ENCODE measurements at places on chromosomes 2 and 18.
A peak's percentile ranks its signal among the peaks of the same experiment; 100 is the strongest.

DNA sequence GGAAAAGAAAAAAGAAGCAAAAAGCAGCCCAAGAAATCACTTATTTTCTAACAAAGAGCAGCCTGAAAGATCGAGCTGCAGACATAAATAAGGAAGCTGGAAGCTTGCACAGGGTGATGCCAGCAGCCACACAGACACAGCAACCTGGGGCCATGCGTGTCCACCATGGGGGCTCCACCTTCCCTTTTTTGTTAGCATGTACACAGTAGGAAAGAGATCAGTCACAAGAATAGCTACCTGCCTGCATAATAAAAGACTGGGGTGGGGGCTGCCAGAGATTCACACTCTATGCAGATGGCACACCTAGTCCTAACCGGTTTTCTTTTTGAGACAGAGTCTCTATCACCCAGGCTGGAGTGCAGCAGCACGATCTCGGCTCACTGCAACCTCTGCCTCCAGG, 2.9 kb upstream of the CNOT11 start:
- no peak for DNase-seq

DNA sequence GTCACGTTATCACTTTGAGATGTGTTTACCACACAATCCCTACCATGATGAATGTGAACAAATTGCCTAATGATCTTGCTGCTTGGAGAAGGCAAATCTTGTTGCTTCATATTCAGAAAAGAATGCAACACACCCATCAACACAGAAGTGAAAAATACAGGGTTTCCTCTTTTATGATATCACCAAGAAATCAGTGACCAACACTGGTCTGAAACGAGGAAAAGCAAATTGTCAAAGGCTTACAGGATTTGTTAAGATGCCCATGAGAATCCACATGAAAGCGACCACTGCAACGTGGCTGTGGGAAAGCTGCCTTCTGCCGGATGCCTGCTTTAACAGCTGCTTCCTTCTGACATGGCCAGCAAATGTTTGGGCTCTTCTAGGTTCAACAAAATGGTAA, 397.6 kb upstream of the LRATD1 start:
- no peak for DNase-seq

DNA sequence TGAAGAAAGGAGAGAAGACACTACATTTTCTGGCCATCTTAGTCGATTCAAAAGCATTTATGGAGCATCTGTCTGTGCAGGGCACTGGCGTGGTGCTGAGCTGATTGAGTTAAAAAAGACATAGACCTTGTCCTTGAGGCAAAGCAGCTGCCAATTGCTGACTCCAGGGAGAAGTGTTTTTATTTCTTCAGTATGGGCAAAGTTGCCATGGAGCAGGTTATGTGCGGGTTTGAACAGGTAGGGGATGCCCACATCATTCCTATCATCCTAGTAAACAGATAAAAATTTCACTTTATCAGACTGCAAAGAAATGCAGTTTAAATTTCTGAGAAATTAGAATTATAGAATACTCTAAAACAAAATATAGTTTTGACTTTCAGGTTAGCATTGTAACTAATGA, 125.8 kb downstream of the NUP35 start:
- no peak for DNase-seq

- no peak for DNase-seq
These were observed 85.5 kb upstream of the DTNA start for GRCh38 chr18:34624551-34624950.

- DNase-seq, result no peak
These were observed 68.0 kb upstream of the RIOK3 start for GRCh38 chr18:23384778-23385736.

DNA sequence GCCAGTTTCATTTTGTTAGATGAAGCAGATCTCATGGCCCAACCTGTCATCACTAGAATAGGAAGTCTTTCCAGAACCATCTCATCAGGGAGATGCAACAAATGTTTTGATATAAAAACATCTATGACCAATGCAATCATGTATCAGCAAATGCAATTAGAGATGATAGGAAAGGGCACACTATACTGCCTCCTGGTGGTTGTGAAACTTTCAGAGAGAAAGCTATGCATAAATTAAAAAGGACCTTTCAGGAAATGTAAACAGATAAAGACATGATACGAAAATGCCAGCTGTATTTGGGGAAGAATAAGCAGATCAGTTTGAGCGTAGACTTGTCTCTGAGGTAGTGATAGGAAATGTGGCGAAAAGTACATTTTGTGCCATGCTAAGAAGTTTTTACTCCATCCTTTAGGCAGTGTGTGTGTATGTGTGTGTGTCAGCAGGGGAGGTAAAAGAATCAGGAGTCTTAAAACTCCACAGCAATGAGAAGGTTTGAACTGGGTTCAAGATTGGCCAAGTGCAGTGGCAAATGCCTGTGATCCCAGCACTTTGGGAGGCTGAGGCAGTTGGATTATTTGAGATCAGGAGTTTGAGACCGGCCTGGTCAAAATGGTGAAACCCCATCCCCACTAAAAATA, 479.3 kb downstream of the CPS1 start:
- DNase-seq, result no peak

DNA sequence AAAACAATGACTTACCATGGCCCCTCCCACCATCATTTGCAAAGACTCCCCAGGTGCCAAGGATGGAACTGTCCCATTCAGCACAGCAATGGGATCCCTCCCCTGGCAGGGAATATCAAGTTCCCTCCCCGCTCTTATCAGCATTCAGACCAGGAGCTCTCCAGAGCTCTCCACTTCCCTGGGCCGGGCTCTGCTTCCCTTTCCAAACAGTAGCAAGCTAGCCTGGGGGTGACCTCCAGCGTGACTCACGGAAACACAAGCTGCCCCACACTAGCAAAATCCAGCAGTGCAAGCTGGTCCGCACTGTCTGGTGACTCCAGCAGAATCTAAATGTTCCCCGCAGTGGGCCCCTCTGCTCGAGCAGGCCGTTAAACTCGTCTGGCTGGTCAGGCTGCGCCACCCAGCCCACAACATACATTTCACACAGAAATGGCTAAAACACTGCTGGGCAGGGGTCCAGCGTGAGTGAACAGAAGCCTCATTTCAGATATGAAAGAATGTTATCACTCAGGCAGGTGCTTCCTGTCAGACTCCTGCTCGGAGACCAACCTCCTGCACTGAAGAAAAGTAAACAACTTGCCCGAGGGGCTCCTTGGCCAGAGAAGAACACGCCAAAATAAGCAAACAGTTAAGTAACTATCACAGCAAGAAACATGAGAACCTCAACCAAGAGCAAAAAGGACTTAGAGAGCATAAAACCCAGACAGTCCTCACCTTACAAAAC, 33.9 kb downstream of the STAT1 start:
- peak; percentile 56 for DNase-seq

GRCh38 chr2:98608962-98609604, 694 bp downstream of the UNC50 start:
- DNase-seq, result no peak

- DNase-seq, result no peak
These were observed 1.8 kb downstream of the METTL5 start for GRCh38 chr2:169822785-169823392.

GRCh38 chr2:108414945-108415344, 34.1 kb upstream of the GCC2 start:
- peak; percentile 44 for DNase-seq

DNA sequence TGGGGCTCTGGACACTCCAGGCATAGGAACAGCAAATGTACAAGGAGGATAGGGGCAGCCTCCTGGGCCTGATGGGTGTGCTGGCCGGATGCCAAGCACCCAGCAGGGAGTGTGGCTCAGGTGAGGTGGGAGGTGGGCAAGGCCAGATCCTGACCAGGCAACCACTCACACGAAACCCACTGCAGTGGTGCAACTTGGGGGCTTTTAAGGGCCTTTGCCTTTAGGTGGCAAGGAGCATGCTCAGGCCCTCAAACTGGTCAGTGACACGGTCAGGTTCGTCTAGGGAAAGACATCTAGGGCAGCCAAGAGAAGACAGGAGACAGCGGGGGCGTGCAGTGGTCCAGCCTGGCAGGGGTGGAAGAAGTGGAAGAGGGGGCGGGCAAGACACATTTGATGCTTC, 18.4 kb upstream of the TEX51 start:
- no peak for DNase-seq

- DNase-seq, result no peak
These were observed 186.3 kb upstream of the SMAD7 start for GRCh38 chr18:49137093-49137492.

Data from eye (tissue), 1 donor.